ENCODE measurements at places on chromosomes 7 and 10.

- no peak for DNase-seq
Measured at GRCh38 chr10:82643601-82644000, 768.6 kb downstream of the NRG3 start.

DNA sequence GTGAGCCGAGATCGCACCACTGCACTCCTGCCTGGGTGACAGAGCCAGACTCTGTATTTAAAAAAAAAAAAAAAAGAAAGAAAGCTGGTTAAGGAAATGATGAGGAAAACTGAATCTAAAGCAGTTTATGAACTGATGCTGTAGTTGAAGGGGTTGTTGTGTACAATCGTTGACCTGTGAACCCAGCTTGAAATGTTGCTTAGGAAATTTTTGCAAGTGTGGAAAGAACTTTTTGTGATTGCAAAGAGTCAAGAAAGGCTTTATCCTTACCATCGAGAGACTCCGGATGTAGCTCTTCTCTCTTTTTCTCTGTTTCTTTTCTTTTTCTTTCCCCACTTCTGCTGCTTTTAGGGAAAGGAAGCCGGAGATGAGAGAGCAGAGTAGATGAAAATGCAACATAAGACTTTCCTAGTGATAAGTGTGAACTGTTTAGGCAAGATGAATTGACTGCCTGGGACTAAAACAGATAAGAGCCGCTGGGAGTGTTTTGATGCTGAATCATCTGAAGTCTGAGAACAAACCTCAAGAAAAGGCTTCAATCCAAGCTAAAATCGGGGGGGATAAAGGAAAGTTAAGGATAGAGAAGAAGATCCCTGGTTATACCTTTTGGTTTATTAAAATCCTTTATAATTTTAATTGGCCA is 69.0 kb downstream of the TAF3 start:
- DNase-seq = no peak

DNA sequence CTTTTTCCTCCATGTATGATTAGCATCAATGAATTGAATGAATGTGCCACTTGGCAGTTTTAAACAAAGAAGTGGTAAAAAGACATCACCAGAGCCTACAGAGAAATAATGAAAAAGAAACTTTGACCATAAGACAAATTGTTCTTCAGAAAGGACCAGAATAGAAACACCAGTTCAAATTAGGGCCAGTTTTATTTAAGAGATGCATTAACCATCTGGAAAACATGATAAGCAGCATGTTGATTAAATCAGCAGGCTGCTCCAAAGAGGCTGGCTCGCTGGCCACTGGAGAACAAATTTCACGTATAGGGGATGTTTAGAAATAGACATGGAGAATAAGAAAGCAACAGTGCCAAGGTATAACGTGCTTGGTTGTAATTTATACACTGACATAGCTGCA is 242.3 kb upstream of the AOAH start:
- DNase-seq = no peak

GRCh38 chr10:7895699-7896090 is 77.4 kb downstream of the TAF3 start:
- DNase-seq = no peak

DNA sequence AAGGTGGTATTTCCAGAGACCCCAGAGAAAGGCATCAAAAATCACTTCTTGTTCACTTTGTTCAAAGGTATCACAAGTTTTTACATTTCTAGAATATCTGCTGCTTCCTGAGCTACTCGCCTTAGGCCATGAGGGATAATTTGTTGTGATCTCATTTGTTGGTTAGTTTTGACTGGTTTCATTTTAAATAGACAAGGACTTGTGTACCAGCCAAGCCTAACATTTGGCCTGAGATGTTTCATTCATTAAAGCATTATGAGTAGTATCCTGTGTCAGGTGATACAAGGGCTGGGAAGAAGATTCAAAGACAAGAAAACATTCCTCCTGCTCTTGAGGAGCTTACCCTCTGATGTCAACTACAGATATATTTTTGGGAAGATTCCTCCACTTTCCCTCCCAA is 170.3 kb upstream of the FAM171A1 start:
- no peak for DNase-seq

All from stimulated activated CD4-positive, alpha-beta T cell treated with anti-CD3 and anti-CD28 coated beads, Interleukin-1b, Interleukin-23, amount 100 ng/mL, for 24 hours (primary cell).